Skeletal muscle cell (primary cell): ENCODE measurements at places on chromosomes 12 and 14.
A peak's percentile ranks its signal among the peaks of the same experiment; 100 is the strongest.

DNA sequence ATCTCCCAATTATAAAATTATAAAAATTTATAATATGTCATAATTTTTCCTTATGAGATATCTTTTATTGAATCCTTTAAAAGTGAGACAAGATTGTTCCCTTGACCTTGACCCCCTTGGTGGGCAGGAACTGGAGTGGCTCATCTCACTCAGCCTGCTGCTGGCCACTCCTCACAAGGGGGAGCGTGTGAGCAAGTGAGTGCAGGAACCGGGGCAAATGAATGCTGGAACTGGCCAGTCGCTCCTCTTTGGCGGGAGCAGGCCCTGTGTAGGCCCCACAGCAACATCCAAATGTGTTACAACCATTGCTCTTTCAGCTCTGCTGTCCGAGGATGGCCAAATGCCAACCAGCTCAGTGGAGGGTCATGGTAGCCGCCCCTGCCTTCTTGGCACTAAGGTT is 178.8 kb downstream of the ETNK1 start:
- DNase-seq = no peak

- DNase-seq = no peak
Observed at GRCh38 chr14:35495278-35495677, 38.7 kb upstream of the INSM2 start.

- no peak for DNase-seq
Observed at GRCh38 chr12:15534322-15534721, 212.0 kb downstream of the PTPRO start.

GRCh38 chr14:33839193-33840076 is 111.4 kb downstream of the EGLN3 start:
- peak; percentile 4 for DNase-seq

GRCh38 chr12:51937926-51938325 is 13.6 kb upstream of the ACVR1B start:
- no peak for DNase-seq
